Breast epithelium (tissue), 4 donors: ENCODE measurements at places on chromosomes 11 and 22. TPM values are rescaled to one million over a fixed set of nuclear protein-coding genes. Genes with fewer than 3 reads are reported as not detected.

The CKAP5 gene
- total RNA-seq = 45.2 TPM

The MS4A12 gene
- total RNA-seq = not detected

The C11orf71 gene
- total RNA-seq = 13.2 TPM

The MYOD1 gene
- total RNA-seq = not detected

The BTBD18 gene
- not detected for total RNA-seq

The ESAM gene
- 38.7 TPM for total RNA-seq

The PVALB gene
- total RNA-seq = 1.8 TPM

DNA sequence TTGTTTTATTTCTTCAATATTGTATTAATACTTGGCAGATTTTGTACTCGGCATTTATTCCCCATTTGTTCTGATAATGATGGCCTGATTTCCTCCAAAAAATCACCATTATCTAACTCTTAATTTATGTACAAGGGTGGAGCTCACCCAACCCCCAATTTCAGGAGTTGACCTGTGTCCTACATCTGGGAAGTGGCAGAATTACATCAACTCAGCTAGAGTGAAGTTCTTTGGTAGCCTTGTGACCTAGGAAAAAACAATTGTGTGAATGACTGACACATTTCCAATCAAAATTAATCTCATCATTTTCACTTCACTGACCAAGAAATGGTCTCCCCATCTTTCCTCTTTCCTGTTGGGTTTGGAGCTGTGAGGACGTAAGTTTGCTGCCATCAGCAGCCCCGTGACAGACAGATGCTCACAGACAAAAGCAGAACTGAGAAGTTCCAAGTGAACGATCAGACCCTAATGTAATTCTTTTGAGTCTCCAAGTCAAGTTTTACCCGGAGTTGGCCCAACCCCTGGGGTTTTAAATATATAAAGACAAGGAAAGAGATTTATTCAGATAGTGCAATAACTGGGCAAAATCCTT is 16.6 kb upstream of the MS4A6E start:
- DNase-seq = no peak

DNA sequence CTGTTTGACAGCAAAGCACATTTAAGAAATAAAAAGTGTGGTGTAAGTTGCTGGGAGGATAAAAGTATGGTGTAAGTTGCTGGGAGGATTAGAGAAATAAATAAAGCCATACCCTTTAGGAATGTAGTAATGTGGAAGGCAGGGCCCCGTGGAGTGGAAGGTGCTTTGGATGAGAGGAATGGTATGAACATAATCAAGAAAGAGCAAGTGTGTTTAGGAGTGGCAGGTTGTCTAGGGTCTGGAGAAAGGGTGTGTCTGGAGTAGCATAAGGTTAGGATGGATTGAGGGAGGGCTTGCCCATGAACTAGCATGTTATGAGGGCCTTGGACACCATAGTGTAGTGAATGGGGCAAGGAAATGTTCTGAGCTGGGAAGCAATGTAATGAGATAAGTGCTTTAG is 18.1 kb downstream of the MRPL16 start:
- no peak for DNase-seq

- no peak for DNase-seq
Measured at GRCh38 chr11:33642461-33643166, 58.0 kb downstream of the C11orf91 start.

DNA sequence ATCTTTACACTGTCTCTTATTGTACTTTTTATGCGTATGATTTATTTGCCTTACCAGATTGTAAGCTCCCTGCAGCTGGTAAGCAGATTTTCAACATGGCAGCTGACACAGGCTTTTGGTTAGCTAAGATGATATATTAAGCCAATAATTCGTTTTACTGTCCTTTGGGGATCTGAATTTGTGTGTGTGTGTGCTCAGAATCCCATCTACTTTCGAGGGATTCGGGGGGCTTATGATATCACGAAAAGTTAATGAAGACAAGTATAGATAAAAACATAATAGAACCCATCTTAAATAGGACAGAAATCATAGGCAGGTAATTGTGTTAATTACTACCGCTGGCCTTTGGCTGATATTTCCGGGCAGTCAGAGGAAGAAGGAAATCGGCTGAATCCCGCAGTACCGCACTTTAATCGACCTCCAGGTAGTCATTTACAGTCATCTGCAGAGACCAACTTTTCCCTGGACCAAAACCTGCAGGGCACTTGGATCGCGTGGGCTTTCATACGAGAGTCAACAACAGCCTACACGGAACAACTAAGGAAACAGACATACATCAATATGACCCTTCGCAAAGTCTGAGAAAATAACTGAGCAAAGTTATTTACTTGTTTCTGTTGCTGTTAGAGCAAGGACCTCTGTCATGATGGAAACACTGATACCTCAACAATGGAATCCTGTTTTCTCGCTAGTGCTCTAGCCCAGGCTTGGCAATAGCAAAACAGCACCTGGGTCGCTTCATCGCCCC is 802 bp downstream of the KBTBD3 start:
- DNase-seq = no peak

- DNase-seq = no peak
Measured at GRCh38 chr11:91792779-91793262, 431.8 kb upstream of the FAT3 start.

DNA sequence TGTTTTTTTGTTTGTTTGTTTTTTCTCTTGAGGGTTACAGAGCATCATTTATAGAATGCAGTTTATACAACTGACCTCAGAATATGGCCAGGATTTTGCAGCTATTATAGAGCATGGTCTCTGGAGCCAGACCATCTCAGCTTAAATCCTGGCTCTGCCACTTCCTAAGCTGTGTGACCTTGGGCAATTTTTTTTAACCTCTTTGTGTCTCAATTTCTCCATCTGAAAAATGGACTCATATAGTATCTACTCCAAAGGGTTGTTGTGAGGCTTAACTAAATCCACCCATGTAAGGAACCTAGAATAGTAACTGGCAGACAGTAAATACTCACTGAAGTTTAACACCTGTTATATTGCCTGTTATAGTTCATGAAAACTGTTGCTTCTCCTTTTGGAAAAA is 8.3 kb upstream of the DGAT2 start:
- no peak for DNase-seq

GRCh38 chr11:72646472-72646871 is 27.8 kb downstream of the PDE2A start:
- DNase-seq = no peak

GRCh38 chr22:25690798-25691197 is 51.2 kb upstream of the MYO18B start:
- DNase-seq = no peak

GRCh38 chr11:113412675-113413074 is 25.1 kb downstream of the ANKK1 start:
- DNase-seq = no peak

- no peak for DNase-seq
Measured at GRCh38 chr22:41532908-41533825, 11.1 kb downstream of the POLR3H start.
